ENCODE measurements at places on chromosomes 16 and 17.

- no peak for DNase-seq
Measured at GRCh38 chr16:78992001-78992400, 608.5 kb downstream of the MAF start.

- no peak for DNase-seq
Measured at GRCh38 chr16:73172973-73173709, 125.2 kb upstream of the ZFHX3 start.

GRCh38 chr16:3509470-3509928 lies 8.7 kb downstream of the CLUAP1 start:
- DNase-seq = no peak

GRCh38 chr17:511833-512251 lies 159.2 kb upstream of the RPH3AL start:
- DNase-seq = no peak

- DNase-seq = no peak
Measured at GRCh38 chr17:81003711-81004475, 12.3 kb downstream of the CHMP6 start.

DNA sequence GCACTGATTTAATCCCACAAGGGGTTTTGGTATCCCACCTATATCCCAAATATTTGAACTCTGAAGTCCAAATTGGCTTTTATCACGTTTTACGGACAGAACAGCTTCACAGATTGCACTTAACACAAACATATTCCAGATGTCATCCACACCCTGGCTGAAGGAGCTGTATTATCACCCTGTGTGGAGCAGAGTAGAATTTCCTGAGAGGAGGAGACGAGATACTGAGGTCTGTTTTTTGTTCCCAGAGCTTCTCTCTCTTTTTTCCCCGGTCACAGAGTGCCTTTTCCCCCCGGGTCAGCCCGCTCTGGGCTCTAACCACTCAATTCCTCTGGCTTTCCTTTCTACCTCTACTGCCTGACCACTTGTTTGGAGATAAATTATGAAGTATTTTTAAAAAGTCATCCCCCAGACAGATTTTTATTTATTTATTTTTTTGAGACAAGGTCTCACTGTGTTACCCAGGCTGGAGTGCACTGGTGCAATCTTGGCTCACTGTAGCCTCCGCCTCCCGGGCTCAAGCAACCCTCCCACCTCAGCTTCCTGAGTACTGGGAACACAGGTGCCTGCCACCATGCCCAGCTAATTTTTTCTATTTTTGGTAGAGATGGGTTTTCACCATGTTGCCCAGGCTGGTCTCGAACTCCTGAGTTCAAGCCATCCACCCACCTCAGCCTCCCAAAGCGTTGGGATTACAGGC lies 30.7 kb downstream of the DNAH2 start:
- DNase-seq = no peak

DNA sequence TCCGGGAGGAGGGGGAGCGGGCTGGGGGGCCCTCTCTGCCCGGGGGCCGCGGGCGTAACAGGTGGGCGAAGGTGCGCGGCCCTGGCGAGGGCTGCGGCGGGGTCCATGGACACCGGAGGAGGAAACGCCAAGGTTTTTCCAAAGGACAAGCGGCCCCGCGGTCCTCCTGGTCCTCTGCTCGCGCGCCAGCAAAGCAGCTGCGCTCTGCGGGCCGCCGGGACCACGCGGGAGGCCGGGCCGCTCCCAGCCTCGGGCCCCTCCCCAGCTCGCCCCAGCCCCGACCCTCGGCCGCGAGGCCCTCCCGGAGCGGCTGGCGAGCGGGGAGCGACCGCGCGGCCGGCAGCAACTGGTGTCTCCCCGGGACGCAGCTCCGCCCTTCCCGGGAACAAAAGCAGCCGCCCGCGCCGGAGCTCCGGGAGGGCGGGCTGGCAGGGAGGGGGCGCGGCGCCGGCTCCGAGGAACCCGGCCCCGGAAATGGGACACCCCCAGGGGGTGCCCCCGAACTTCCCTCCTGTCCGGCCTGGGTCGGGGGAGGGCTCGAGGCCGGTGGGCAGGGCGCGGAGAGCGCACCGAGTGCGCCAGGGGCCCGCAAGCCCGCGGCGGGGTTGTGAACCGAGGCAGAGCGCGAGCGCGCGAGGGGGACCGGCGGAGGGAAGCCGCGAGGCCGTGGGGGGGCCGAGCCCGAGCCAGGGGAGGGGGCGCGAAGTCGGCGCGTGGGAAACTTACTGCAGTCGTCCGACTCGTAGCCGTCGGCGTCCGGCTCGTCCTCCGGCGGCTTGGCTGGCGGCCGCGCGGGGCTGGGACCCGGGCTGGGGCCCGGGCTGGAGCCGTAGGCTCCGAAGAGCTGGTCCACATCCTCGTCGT lies 837 bp downstream of the DOC2B start:
- no peak for DNase-seq

GRCh38 chr16:47829850-47830600 lies 325.8 kb downstream of the ABCC12 start:
- DNase-seq = no peak

- DNase-seq = no peak
Measured at GRCh38 chr17:33623841-33624240, 330.7 kb upstream of the ASIC2 start.

DNA sequence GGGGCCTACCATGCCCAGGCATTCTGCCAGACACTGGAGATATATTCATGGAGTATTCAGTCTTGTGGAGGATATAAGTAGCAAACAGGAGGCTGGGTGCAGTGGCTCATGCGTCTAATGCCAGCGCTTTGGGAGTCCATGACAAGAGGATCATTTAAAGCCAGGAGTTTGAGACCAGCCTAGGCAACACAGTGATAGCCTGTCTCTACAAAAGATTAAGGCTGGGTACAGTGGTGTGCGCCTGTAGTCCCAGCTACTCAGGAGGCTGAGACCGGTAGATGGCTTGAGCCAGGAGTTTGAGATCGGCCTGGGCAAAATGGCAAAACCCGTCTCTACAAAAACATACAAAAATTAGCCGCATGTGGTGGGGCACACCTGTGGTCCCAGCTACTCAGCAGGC lies 37.7 kb upstream of the CDH3 start:
- DNase-seq = no peak

GRCh38 chr17:247767-248166 lies 66.3 kb upstream of the DOC2B start:
- no peak for DNase-seq

GRCh38 chr17:233473-233941 lies 52.1 kb upstream of the DOC2B start:
- DNase-seq = no peak

All from activated naive CD4-positive, alpha-beta T cell (primary cell).